Cardiac muscle cell (in vitro differentiated cells and primary cell): ENCODE measurements at places on chromosomes 4 and X. TPM values are rescaled to one million over a fixed set of nuclear protein-coding genes. Genes with fewer than 3 reads are reported as not detected.

- DNase-seq, result peak; percentile 72
Observed at GRCh38 chr4:151744614-151745013, 16.2 kb downstream of the GATB start.

- peak; percentile 66 for DNase-seq
Observed at GRCh38 chr4:158538176-158538575, 16.5 kb downstream of the RXFP1 start.

DNA sequence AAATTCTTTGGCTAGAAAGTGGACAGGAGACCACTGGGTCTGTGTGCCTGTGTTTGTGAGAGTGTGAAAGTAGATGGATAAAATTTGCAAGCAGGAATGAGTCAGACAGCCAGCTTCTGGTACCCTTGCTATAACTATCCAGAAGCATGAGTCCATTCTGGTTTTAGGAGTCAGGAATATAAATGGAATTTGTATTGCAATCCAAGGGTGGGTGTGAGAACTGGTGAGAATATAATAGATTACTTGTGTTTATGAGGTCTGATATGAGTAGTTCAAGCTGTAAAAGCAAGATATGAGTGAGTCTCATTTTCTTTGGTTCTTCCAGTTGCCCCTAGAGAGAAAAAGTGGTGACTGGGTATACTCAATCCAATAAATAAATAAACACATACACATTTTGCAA, 212.7 kb upstream of the TAPT1 start:
- no peak for DNase-seq

- DNase-seq, result no peak
Observed at GRCh38 chr4:32931475-32931874, 2211.3 kb downstream of the PCDH7 start.

GRCh38 chr4:68175562-68176155, 46.0 kb upstream of the TMPRSS11F start:
- peak; percentile 72 for DNase-seq

DNA sequence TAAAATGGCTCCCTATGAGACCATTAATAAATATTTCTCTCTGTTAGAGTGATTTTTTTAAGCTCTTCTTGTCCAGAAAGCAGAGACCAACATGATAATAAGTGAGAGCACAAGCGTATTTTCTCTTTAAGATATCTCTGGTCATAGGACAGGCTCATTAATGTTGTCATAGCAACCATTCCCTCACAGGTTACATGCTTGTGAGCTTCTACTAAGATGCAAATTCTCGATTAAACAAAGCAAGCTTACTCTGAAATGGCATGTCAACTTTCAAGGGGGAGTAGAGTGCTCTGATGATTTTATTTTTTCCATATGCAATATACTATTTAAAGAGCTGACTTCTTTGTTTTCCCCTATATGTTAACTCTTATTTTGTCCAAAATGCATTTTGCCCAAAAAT, 487.2 kb upstream of the LCORL start:
- no peak for DNase-seq

- peak; percentile 95 for DNase-seq
Observed at GRCh38 chr4:54525602-54526001, 132.2 kb upstream of the KIT start.

DNA sequence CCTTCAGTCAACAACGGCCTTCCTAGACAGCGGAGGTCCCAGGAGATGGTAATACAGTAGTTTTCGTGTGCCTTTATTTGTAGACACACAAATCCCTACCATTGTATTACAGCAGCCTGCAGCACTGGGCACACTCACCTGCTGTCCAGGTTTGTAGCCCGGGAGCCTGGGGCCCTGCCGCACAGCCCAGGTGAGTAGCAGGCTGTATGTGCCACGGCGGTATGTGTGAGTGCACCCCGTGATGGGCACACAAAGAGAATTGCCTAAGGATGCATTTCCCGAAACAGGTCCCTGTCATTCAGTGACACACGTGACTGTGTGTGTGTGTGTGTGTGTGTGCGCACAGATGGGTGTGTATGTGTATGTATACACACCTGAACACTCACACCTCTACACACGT, 8.1 kb upstream of the SLC25A6 start:
- DNase-seq, result no peak

DNA sequence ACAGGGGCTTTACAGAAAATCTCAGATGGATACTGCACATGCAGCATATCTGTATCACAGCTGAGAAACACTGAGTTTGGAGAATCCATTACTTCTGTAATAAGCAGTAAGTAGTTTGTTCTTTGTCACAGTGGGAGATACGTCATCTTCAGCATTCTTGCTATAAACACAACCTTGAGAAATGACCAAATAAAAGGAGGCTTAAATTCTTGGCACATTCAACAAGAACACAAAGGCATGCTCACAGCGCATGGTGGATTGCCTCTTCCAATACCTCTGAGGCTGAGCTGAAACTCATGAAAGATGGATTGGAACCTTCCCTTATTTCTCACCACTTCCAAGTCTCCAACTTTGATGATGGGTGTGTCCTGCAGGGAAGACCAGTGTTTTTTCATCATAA, 54.5 kb downstream of the ANXA5 start:
- no peak for DNase-seq

DNA sequence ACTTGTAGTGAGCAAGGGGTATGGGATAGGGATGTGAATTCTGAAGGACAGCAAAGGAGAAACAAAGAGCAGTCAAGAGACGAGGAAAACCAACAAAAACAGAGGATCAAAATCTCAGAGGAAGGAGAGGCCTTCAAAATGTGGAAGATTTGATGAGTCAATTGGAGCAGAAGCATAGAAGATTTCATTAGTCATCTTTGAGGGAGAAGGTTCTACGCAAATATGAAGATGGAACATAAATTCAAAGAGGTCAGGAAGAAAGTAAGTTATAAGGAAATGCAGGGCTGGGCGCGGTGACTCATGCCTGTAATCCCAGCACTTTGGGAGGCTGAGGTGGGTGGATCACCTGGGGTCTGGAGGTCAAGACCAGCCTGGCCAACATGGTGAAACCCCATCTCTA, 35.4 kb downstream of the MID2 start:
- no peak for DNase-seq

DNA sequence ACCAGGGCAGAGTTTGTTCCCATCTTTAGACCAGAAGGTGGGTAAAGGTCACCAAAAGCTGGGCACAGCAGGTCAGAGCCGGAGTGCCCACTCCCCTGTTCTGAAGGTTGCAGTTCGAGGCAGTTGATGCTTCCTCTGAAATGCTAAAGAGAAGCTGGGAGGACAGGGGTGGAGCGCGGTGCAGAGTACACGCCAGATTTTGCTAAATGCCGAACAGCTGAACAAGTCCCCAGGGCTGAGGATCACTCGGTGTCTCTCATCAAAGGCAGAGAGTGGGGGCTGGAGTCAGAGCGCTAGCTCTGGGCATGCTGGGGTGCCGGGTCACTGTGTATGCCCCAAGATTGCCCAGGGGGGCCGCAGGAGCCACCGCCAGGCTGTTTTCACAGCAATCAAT, 197.0 kb downstream of the BCOR start:
- DNase-seq, result peak; percentile 7

DNA sequence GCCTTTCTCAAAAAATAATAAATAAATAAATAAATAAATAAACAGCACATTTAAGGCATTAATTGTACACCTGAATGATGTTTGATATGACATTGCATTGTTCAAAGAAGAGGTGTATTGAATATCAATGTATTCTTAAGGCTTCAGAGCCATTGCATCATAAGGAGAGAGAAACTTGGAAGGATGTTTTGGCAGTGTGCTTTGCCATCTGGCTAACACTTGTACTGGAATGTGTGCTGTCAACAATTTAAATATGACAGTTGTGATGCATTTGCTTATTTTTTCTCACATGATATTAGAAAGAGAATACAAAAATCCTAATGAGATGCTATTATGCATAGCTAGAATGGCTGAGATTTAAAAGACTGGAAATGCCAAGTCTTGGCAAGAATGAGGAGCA, 67.8 kb downstream of the FAM133A start:
- no peak for DNase-seq

GRCh38 chr4:74379912-74380311, 15.0 kb downstream of the EREG start:
- no peak for DNase-seq

DNA sequence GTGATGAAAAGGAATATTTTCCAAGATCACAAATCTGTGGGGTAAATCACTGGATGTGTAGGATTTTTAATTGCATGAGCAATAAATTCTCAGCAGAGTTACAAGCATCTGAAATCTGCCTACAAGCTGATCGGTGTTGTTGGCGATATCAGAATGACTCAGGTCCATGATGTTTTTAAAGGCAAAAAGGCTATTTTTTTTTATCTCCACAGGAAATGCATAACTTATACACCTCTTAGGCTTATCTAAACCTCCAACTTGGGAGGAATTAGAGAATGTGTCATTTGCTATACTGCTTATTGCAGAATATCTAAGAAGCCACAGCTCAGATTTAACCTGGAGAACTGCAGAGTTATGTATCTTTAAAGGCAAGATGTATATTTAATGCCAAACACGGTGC, 61.6 kb downstream of the KIT start:
- DNase-seq, result no peak

DNA sequence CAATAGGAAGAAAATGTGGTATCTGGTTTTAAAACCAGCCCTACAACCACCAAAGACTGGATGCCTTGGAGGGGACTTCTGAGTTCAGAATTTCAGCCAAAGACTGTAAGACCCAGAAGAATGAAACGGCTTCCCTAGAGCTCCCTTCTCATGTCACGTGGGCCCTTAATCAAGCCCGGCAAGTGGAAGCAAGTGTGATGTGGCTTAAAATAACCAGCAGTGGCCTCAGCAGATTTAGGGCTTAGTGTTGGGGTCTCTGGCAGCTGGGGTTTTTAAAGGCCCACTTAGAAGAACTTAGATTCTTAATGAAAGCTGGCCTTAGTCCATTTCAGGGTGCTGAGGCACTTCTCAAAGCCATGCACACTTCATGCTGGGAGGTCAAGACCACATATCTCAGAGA, 111.2 kb upstream of the TBC1D9 start:
- peak; percentile 76 for DNase-seq

GRCh38 chr4:186144198-186144945, 39.9 kb downstream of the FAM149A start:
- DNase-seq, result peak; percentile 87

The TSPAN7 gene
- total RNA-seq, result 22.0 and 23.1 TPM in 2 replicates

The SYP gene
- 0.45 and 1.8 TPM in 2 replicates for total RNA-seq

The QDPR gene
- total RNA-seq, result 80.7 and 89.1 TPM in 2 replicates

The PCSK1N gene
- 7.1 and 8.5 TPM in 2 replicates for total RNA-seq

The CYSLTR1 gene
- 0.04 TPM in 1 of 2 replicates, not detected in the other for total RNA-seq
